Cerebellar nuclear complex (tissue), 1 donor: ENCODE measurements at places on chromosomes 13 and 19.

GRCh38 chr19:37907735-37908455 lies 887 bp downstream of the SIPA1L3 start:
- DNase-seq, result no peak

DNA sequence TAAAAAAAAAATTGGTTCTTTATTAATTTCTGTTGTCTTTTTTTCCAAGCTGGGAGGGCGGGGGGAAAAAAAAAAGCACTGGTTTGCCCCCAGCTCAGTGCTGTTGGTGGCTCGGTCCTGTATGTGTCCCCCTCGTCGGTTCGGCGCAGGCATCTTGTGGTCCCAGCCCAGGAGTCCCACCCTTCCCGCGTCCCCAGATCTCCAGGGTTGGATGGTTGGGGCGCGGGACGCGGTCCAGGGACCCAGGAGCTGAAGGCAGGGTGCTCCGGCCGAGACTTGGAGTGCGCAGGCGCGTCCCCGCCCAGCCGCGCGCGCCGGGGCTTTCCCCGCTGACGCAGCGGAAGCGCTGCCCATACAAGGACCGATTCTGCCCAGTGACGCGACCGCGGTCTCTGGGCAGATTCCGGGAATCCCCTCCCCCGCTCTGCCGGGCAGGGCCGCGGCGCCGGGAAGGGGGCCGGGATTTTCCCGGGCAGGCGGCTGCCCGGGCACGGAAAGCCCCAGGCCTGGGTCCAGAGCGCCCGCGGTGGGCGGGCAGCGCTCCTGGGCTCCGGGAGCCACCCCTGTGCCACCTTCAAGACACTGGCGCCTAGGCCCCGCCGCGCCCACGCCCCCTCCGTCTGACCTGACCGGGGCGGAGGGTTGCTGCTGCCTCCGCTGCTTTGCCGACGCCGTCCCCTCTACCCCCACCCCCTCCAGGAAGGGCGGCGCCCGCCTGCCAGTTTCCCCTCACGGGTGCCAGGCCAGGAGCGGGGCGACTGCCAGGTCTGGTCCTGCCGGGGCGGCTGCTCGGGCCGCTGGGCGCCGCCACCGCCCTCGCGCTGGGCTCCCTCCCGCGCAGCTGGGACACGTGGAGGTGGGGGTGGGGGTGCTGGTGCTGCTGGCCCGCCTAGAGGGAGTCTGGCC lies 2.3 kb downstream of the JUNB start:
- peak; percentile 70 for DNase-seq

- DNase-seq, result no peak
These were observed 922 bp downstream of the EBPL start for GRCh38 chr13:49690133-49690994.

DNA sequence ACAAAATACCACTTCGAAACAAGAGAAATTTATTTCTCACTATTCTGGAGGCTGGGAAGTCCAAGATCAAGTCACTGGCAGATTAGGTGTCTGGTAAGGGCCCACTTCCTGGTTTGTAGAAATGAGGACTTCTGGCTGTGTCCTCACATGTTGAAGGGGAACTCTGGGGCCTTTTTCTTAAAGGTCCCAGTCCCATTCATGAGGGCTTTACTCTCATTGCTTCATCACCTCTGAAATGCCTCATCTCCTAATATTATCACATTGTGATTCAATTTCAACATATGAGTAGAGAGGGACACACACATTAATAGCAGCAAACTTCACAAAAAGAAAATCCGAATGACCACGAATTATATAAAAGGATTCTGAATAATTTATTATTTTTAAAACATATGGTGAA lies 21.6 kb upstream of the SIGLEC14 start:
- DNase-seq, result no peak

GRCh38 chr13:46086985-46087384 lies 17.8 kb downstream of the CPB2 start:
- DNase-seq, result no peak

DNA sequence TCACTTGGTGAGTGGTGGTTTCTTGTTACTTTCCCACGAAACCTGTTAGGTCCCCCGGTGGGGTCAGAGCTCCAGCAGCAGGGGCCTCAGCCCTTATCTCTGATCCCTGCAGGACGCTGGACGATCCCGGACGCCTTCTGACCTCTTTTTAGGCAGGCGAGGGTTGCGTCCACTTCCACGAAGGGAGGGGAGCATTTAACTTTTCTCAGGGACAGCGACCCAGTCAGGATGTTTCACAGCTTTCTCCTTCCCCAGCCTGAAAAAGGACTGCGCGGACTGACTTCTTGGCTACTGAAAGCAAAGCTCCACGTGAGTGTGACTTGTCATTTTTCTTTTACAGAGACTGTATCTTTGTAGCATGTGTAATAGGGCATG lies 692 bp downstream of the ZNF234 start:
- no peak for DNase-seq

GRCh38 chr13:94176561-94176960 lies 302.9 kb downstream of the DCT start:
- DNase-seq, result no peak

DNA sequence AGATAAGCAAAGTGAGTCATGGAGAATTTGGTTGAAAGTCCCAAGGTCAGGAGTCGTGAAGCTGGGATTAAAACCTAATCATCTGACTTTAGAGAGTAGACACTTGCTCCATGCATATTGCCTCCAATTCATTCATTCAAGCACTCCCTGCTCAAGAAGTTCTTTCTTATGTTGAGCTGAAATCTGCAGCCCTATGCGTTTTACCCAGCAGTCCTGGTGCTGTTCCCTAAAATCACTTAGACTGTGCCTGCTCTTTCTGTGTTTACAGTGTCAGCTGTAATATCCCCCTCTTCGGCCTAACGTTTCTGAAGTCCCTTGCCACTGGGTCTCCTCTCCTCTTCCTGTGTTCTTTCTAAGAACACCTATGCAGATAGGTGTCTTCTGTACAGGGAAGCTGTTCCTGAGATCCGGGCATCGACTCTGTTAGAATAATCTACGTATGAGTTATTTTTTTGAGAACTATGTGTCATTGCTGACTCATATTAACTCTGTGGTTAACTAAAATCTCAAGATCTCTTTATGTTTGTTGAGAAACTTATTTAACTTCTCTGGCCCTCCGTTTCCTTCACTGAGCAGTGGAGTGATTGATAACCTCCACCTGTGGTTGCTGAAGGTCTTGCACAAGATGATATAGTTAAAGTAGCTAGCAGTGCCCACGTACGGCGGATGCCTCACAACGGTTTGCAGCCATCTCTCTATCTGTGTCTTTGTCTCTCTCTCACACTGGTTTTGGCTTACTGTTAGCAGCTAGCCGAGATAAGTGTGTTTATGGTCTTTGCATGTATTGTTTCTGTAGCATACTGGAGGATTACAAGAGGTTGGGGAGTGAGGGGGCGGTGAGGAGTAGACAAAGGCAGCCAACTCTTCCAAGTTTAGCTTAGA lies 4.7 kb downstream of the ALOX5AP start:
- no peak for DNase-seq

GRCh38 chr19:12936582-12936981 lies 1.8 kb upstream of the CALR start:
- DNase-seq, result no peak

- DNase-seq, result no peak
These were observed 42.3 kb downstream of the GJA3 start for GRCh38 chr13:20118268-20119140.

DNA sequence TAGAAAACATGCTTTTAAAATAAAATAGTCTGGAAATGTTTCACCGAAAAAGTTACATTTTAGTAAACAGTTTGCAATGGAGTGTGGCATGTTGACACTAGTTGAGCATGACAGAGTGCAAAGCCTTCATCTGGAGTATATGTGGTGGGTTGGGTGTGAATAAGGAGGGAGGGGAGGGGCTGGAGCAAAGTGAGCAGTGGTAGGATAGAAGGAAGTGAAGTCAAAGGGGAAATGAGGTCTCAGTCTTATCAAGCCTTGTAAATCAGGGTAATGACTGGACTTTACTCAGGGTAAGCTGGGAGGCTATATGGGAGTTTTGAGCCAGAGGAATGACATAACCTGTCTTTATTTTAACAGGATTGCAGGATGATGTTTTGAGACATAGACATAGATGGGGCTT lies 222.8 kb downstream of the PCDH20 start:
- no peak for DNase-seq

DNA sequence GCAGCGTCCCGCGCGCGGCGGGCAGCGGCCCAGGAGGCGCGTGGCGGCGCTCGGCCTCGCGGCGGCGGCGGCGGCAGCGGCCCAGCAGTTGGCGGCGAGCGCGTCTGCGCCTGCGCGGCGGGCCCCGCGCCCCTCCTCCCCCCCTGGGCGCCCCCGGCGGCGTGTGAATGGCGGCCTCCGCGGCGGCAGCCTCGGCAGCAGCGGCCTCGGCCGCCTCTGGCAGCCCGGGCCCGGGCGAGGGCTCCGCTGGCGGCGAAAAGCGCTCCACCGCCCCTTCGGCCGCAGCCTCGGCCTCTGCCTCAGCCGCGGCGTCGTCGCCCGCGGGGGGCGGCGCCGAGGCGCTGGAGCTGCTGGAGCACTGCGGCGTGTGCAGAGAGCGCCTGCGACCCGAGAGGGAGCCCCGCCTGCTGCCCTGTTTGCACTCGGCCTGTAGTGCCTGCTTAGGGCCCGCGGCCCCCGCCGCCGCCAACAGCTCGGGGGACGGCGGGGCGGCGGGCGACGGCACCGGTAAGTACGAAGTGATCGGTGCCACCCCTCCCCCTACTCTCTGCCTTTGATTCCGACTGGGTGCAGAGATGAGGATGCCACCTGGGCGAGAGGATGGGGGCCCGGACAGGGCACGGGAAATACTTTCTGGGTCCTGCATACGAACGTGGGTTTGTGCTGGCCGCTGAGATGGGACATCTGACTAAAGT lies 874 bp downstream of the TRIM28 start:
- DNase-seq, result no peak

- no peak for DNase-seq
These were observed at the start of gene ARHGEF1 for GRCh38 chr19:41882568-41883462. Gene ARHGEF1, plus strand, starts transcription at chr19:41883184. Its CDS starts 4,899 bp downstream, at chr19:41888083.

- no peak for DNase-seq
These were observed 91.2 kb downstream of the GGACT start for GRCh38 chr13:100497389-100497788.

DNA sequence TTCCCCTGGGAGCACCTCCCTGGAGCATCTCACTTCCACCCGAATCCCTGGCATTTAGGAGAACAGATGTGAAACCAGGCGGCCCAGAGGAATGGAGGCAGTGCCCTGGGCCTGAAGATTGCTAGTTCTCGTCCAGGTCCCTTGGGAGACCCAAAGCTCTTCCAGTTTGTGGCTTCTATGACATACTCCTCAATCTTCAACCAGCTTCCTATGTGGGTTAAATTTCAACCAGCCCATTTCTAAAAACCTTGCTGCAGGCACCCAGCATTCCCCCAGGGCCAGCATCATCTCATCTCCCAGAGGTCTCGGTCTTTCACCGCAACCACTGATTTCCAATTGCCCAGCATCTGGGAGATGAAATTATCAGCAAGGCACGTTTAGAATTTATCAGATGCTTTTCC lies 46.0 kb upstream of the STK24 start:
- no peak for DNase-seq

GRCh38 chr13:45879666-45880065 lies 28.1 kb upstream of the SIAH3 start:
- DNase-seq, result peak; percentile 22

DNA sequence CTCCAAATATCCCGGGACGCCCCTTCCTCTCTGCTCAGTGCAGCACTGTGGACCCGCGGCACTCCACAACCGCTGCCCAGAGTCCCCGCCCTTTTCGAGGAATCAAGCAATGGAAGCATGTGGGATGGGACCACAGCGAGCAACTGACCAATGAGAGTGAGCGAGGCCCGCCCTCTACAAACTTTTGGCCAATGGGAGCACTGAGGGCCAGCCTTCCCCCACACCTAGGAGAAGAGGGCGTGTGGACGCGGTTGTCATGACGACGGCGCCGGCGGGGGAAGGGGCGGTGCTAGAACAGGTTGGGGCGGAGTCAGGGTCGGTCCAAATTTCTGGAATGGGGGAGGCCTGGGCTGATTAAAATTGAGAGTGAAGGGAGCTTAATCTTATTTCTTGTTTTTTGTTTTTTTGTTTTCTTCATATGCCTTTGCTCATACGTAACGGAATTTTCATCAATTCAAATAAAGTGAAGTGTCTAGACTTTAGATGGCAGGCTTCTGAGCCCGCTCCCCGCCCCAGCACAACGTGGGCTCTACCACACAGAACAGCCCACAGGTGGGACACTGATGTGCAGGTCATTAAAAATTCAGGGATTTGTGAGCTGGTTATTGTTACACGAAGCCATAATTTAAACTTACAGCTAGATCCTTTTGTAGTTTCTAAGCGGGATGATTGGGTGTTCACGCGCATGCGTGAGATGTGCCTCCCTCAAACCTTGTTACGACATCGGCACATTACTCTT lies at the start of gene DNAAF3:
Gene DNAAF3, minus strand, starts transcription at position 84 of the 739 bp plus-strand sequence. CDS start 200 bp downstream, outside the sequence.
- no peak for DNase-seq

GRCh38 chr13:112891477-112892401 lies 77.3 kb upstream of the MCF2L start:
- DNase-seq, result no peak

DNA sequence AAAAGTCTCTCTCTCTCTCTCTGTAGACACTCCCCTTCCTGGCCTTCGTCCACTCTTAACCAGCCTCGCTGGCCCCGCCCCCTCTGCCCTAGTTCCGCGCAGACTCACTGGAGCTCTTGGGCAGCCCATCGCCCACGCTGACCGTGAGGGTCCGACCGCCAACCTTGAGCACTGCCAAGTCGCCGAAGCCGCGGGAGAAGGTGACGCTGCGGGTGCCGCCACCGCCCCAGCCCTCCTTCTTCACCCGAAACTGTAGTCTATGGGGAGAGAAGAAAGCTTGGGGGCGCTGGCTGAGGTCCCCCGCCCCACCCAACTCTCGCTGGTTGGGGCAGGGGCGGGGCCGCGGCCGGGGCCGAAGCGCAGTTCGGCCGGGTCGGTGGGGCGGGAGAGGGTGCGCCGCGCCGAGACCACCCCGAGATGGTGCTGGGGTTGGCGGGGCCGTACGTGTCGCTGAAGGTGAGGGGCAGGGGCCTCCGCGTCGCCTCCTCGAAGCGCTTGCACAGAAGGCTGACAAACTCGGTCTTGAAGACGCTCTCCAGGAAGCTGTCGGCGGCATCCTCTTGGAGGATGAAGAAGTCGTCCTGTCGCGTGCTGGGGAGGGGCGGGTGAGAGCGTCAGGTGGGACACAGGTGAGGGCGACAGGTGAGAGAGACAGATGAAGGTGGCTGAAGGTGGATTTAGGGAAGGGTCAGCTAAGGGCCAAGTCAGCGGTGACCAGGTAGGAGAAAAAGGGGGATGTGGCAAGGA lies 12.6 kb upstream of the ZNF414 start:
- DNase-seq, result no peak

DNA sequence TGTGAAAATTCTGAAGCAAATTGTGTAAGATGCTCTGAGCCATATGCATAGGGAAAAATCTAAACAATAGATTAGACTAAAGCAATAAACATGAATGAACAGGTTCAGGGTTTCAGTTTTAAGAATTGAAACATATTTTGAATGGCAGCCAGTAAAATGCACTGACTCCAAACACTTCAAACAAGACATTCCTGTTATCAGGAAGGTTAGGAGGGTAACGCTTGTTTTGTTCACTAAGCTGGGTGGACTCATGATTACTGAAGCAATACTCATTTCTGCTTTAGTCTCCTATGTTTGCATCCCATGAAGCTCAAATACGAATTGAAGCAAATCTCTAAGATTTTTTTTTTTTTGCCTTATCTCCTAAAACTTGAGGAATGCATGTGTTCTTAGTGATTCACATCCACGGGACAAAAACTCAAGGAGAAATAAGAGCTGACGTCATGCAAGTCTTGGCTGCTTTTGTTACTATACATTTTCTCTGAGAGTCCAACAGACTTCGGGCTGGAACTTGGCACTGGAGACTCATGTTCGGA lies 29.1 kb upstream of the IGFL4 start:
- no peak for DNase-seq

- DNase-seq, result no peak
These were observed 14.5 kb downstream of the FFAR2 start for GRCh38 chr19:35462476-35462953.
